ENCODE measurements at places on chromosomes 16 and 17. TPM values are rescaled to one million over a fixed set of nuclear protein-coding genes. Genes with fewer than 3 reads are reported as not detected.

Gene BCL6B
- polyA plus RNA-seq: not detected

Gene SPNS2
- polyA plus RNA-seq: not detected

Gene PLSCR3
- 43.1 TPM for polyA plus RNA-seq

Gene SCRN2
- polyA plus RNA-seq: 20.0 TPM

Gene BIRC5
- not detected for polyA plus RNA-seq

Gene PRSS27
- polyA plus RNA-seq: not detected

Gene NACA2
- not detected for polyA plus RNA-seq

Gene KRT40
- not detected for polyA plus RNA-seq

Gene DRC7
- not detected for polyA plus RNA-seq

Gene PRAC1
- polyA plus RNA-seq: not detected

Measured in naive B cell (primary cell).